ENCODE measurements at places on chromosomes 6 and 20.

GRCh38 chr6:145067430-145067829, 667.9 kb downstream of the EPM2A start:
- DNase-seq: no peak

- DNase-seq: no peak
These were observed 106.4 kb downstream of the JARID2 start for GRCh38 chr6:15352220-15352619.

DNA sequence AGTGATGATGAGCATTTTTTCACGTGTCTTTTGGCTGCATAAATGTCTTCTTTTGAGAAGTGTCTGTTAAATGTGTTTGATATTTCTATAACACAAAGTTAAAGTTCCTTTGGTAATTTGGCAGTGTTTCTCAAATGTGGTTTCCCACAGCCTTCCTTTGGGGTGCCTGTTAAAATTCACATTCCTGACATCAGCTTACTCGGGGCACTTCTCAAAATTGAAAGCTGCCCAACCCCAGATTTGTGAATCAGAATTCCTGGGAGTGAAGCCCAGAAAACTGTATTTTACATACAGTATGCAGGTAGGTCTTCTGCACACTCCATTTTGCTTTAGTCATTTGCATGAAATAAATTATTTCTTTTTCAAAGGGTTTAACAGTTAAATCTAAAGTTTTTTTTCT, 207.9 kb downstream of the GMPR start:
- no peak for DNase-seq

DNA sequence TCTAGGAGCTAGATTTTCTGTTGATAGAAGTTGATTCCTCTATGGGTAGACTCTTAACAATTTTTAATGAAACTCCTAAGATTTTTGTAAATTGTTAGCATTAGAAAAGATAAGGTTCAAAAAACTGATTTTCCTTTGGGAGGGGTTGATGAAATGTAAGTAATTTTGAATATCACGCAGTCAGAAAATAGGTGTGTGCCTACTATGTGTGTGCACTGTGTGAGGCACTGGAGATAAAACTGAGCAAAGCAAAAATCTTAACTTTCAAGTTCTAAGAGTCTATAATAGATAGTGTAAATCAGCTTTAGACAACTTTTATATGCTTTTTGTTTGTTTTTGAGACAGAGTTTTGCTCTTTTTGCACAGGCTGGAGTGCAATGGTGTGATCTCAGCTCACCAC, 53.3 kb downstream of the FAM217A start:
- DNase-seq: no peak

DNA sequence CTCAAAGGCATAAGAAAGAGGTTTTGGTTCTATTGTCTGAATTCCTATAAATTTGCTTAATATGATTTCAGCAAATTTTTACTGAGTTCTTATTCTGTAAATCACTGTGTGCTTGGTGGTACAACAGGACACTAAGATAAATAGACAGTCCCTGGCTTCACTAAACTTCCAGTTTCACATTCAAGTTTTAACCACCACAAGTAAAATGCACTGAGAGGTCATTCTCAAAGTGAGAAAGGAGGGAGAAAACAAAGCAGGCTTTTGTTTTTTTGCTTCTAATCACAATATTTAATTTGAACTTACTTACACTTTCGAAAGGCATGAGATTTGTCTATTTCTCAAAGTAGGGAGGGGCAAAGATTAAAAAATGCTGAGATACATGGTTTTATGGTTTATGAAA, 445.7 kb downstream of the CDC5L start:
- DNase-seq: no peak

Data from NCI-H187 treated with DMSO at 0.1 percent for 48 hours (cell line).